ENCODE measurements at places on chromosomes 3 and 15.

GRCh38 chr15:75502360-75502759 is 50.9 kb upstream of the SIN3A start:
- DNase-seq = no peak

- peak; percentile 46 for DNase-seq
These were observed 4.5 kb upstream of the MRPS22 start for GRCh38 chr3:139339219-139339906.

GRCh38 chr15:86295511-86295910 is 215.8 kb downstream of the AGBL1 start:
- DNase-seq = no peak

DNA sequence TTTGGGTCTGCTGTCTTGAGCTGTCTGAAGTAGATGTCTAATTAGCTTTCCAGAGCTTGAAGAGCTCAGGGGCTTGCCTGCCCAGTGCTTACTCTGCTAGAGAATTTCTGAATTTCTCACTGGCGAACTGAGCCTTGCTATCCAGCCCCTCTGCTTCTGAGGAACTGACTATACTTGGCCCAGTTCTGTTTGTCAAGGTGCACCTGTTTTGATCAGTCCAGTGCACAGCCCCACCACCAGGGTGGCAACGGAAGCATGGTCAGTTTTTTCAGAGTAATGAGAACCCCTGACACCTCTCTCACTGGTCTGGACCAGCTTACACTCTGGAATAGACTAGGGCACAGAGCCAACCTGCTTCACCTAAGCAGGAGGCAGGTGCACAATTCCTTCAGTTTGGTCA is 25.2 kb downstream of the ITGB5 start:
- no peak for DNase-seq

GRCh38 chr3:142628801-142629200 is 32.6 kb downstream of the PLS1 start:
- no peak for DNase-seq

DNA sequence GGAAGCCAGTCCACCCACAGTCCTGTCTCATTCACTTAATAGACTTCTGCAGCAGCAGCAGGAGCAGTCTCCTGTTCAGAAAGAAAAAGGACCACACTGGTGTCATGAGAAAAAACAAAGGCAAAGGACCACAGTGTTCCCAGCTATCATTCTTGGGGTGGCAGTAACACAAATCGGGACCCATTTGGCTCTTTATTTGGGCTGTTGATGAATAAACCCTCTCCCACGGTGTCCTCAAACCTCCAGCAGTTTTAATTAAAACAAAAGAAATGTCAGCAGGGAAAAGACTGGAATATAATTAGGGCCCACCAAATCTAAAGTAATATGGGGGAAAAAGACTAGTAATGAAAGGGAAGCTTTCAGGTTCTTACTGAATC is 210.5 kb upstream of the SLC2A2 start:
- no peak for DNase-seq

DNA sequence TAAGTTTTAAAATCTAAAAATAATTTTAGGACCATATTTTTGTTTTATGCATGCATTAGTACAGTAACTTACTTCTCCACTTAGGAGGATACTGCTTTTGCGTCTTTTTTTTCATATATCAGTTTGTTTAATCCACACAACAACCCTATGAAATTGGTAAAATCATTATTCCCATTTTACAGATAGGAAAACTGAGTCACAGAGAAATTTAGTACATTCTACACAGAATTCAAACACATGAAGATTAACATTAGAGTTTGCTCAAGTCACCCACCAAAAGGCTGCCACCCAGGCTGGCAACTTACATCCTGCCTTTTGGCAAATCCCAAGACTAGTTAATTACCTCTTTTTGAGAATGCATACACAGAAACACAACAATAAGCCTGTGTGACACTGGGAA is 28.7 kb downstream of the TNIK start:
- DNase-seq = no peak

GRCh38 chr15:97023488-97023844 is 693.0 kb downstream of the NR2F2 start:
- DNase-seq = no peak

DNA sequence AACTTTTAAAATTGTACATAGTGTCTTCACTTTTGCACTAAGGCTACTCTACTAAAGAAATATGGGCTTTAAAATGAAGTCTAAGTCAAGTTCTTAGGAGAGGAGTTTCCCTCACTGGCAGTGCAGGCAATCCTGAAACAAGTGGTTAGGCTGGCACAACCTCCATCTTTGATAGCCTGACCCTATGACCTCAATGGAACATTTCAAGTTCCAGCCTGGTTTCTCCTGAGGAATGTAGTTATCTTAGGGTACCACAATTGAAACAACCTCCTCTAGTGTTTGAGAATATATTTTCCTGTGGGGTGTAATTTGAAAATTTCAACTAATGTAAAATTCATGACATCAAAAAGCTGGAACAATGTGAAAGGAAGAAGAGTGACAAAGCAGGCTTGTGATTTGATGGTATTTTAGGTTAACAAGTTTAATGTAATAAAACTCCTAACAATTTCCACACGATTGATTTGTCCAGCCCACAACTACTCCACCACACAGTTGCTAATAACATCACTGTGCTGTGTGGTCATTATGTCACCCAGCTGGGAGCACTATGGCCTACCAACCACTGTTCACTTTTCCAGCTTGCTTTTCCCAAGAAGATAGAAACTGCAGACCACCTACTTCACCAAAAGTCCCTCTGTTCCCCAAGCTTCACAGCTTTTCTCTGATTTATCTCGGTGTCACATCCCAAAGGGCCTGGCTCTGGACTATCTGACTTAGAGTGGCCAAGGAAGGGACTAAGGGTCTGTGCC is 1.8 kb downstream of the WWTR1 start:
- no peak for DNase-seq

- no peak for DNase-seq
These were observed 405.2 kb downstream of the NR2F2 start for GRCh38 chr15:96735632-96736240.

- no peak for DNase-seq
These were observed 92.4 kb downstream of the COL6A6 start for GRCh38 chr3:130609166-130609979.

DNA sequence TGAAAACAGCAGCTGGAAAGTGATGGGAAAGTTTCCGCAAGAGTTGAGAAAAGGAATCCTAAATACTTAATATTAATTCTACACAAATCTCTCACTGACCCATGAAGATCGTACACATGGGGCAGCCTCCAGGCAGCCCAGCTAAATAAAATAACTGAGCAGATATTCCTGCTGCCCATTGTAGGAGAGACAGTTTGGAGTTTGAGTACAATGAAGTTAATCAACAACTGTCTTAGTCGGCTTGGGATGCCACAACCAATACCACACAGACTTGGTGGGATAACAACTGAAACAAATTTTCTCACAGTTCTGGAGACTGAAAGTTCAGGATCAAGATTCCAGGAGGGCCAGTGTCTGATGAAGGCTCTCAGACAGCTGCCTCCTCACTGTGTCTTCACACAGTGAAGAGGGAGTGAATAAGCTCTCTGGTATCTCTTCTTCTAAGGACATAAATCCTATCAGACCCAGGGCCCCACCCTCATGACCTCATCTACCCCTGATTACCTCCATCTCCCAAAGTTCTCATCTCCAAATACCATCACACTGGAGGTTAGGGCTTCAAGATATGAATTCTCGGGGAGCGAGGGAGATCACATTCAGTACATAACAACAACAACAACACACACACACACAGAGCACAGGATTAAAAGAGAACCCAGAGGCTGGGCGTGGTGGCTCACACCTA is 9.7 kb downstream of the TRPM7 start:
- DNase-seq = peak; percentile 78

DNA sequence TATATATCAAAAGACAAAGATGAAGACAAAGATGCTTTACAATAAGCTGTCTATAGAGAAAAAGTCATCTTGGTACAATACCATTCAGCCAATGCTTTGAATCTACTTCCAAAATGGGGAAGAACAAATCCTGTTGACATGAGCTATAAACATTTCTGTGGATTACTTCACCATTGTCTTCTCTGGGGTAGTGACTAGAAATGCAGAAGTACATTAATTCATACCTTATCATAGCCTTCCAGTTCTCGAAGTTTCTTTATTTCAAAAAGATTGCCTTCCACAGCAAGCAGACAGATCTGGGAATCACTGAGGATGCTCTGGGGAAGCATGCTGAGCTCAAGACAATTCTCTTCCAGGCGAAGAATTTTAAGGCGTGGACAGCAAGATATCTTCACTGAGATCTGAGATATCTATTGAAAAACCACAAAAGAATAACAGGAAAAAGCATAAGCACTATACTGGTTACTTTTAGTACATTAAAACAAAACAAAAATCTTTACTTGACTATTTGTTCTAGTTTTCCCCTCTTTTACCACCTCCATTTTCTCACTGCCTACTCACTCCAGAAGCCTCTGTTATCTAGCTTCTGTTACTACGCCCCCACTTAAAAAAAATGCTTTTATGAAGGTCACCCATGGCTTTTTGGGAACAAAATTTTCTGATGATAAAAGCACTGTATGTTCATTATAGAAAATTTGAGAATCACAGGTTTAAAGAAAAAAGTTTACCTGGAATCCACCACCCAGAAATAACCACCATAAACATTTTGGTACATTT is 3.6 kb downstream of the LRRC57 start:
- DNase-seq = no peak

GRCh38 chr3:69986419-69986818 is 13.1 kb upstream of the SAMMSON start:
- DNase-seq = no peak

- no peak for DNase-seq
These were observed 10.0 kb downstream of the TRPM1 start for GRCh38 chr15:31091481-31091880.

DNA sequence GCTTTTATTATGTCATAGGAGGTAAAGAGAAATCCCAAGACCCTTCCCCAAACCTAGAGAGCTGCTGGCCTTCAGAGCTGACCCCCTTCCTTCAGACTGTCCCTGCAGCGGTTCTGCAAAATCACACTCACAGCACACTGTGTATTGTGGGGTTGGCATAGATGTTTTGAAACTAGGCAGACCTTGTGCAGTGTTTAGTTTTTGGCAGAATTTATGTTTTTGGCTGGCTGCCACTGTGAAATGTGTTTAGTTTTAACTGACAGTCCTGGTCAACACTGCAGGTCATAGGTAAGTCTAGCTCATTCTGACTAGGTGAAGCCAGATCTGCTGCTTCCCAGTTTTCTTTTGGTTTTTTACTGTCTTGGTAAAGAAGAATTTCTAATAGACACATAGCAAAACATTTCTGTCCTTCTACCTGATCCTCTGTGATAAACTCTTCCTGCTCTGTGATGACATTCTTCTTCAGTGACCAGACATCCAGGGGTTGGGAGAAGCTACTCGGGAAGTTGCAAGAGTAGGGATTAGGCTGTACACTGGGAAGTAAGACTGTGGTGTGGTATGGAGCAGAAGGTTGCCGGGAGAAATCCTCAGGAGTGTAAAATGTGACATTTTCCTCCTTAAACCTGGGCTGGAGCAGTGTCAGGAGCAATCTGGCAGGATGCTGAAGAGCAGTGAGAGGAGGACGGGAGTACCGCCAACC is 209.6 kb upstream of the MCTP2 start:
- no peak for DNase-seq

DNA sequence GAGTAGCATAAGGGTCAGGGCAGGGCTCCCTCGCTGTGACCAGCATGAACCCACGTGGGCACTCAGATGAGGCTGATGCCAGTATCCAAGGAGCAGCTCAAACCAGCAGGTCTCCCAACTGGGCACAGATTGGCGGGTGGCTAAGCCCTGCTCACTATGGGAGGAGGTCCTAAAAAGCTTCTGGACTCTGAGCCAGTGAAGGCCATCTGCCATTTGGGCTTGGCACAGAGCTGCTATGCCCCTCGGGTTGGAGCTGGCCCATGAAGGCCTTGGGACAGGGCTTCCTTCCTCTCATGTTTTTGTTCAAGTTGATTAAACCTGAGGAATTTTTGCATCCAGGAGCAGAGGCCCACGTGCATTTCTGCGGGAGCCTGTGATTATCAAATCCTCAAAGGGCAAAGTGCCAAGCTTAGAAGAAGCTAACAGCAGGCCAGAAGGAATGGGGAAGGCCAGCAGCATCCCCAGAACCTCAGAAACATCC is 4.3 kb upstream of the STRA6 start:
- no peak for DNase-seq

- DNase-seq = no peak
These were observed 11.6 kb downstream of the SEC61A1 start for GRCh38 chr3:128063865-128064264.

DNA sequence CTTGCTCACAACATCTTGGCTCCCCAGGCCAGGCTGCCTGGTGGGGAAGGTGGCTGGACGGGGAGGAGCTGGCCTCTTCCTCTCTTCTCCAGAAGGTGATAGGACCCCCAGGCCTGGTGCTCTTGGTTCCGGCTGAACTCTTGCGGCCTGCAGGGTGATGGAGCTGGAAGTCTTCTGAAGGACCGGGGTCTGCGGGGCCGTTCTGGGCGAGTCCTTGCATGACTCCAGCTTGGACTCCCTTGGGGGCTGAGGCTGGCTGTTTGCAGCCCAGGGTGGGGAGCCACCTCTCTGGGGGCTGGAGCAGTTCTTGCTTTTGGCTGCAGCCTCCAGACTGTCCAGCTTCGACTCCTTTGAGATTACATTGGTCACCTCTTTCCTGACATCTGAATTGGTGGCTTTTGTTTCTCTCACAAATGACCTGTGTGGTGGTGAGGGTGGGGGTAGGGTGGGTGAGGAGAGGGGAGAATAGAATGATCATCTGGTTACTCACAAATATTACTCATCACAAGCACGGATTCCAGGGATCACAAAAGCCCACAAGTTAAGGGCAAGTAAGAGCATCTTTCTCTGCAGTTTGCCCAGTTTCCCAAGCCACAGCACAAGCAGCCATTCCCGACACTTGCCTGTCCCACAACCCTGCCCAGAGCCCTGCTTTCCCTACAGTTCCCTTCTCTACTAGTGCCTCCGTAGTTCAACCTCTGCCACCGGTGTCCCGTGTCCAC is 149.1 kb upstream of the HACD2 start:
- DNase-seq = no peak

DNA sequence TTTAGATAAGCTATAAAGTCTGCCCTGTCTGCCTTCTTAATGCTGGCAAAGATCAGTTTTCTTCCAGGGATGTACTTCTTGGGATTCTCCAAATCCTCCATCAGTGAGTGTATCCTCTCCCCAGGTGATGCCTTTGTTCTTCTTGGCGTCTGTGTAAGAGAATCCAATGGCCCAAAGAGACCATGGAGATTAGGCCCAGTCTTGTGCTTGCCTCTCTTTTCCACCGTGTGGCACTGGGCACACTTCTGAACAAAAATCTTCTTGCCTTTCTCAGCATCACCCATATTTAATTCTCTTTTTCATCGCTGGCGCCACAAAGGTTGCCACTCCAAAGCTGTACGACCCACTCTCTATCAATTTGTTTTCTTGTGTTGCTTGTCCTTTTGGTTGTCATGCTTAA is 32.2 kb upstream of the TAMM41 start:
- peak; percentile 50 for DNase-seq

GRCh38 chr3:143511174-143511879 is 336.9 kb downstream of the SLC9A9 start:
- no peak for DNase-seq

DNA sequence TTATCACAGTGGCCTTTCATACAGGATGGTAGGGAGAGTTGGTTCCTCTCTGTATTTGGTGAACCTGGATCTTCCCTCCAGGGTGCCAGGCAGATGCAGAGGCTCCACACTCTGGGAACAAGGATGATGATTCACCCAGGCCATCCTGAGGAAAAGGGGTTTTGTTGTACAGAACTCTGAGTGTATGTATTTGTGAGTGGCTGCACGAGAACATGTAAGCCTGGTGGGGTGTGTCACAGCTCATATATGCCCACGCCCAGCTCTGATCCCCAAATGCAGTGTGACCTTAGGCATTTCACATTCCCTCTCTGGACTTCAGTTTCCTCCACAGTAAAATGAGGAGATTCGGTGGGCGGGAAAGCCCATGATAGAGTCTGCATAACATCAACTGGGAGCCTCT is 11.6 kb upstream of the CILP start:
- DNase-seq = no peak

GRCh38 chr3:33926998-33927605 is 128.7 kb downstream of the PDCD6IP start:
- no peak for DNase-seq

Data from islet precursor cell (in vitro differentiated cells).